ENCODE measurements at places on chromosomes 4 and X.
A peak's percentile ranks its signal among the peaks of the same experiment; 100 is the strongest.

DNA sequence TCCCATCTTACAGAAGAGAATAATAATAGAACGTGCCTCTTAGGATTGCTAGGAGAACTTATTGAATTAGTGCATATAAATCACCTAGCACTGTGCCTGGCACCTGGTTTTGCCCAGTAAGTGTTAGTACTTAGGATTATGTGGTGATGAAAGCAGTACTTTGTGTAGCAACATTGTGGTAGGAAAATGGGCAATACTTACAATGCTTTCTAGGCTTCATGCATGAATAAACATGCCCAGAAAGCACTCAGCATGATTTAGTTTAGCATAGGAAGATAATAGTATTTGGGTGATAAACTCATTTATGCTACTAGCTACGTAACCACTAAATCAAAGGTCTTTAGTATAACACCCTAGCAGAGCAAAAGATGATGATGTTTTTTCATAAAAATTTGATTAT lies 105.6 kb downstream of the NEUROG2 start:
- DNase-seq: no peak

- DNase-seq: no peak
Observed at GRCh38 chr4:110705440-110705782, 82.5 kb upstream of the PITX2 start.

DNA sequence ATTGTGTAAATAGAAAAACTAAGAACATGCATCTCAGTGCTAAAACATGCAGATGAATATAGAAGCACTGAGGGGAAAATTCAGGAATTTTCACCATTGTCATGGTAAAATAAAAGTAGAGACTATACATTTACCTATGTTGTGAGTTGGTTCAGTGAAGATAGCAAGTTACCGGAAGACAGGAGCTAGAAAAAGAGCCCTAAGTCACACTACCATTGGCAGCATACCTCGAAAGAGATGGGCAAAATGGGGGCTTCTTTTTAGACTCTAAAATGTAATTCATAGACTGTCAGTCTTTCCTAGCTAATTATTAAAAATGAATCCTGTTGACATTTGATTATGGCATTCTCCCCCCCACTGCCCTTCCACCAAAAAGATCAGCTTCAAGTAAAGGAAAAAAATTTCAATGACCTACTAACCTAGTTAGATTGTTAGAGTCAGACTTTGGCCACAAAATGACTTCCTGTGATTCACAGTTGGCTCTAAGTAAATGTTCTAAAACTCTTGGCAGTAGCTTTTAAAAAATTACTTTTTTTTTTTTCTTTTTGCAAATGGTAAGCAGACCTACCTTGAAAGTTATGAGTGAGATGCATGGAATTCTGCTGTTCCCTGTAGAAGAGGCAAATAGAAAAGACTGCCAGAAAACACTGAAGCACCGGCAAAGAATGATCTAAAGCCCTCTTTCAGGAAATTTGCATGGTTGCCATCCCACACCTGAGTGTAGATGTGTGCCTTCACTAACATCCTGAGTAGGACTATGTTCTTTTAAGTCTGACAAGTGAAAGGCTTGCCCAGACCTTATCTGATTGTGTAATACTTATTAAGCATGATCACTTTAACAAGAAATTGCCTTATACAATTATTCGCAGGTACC lies 26.4 kb upstream of the ARSJ start:
- DNase-seq: peak; percentile 85

DNA sequence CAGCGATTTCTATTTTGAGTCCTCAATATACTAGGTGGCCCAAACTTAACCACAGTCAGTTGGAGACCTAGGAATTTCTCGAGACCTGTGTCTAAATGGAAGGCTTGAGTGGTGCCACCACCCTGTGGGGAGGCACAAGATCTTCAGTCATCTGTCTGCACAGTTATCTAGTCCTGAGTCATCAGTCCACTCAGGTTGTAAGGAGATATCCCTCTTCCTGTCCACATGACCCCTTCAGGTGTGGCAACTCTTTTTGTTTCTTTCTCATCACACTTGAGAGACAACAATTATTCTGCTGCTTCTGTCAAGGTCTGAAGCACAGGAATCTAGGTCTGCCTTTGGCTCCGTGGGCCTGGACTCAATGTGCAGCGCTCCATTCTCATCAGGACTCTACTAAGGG lies 64.4 kb upstream of the IBSP start:
- no peak for DNase-seq

- DNase-seq: no peak
Observed at GRCh38 chr4:45640281-45640680, 483.6 kb downstream of the GABRG1 start.

- peak; percentile 84 for DNase-seq
Observed at GRCh38 chrX:38183596-38183995, 37.1 kb downstream of the SRPX start.

DNA sequence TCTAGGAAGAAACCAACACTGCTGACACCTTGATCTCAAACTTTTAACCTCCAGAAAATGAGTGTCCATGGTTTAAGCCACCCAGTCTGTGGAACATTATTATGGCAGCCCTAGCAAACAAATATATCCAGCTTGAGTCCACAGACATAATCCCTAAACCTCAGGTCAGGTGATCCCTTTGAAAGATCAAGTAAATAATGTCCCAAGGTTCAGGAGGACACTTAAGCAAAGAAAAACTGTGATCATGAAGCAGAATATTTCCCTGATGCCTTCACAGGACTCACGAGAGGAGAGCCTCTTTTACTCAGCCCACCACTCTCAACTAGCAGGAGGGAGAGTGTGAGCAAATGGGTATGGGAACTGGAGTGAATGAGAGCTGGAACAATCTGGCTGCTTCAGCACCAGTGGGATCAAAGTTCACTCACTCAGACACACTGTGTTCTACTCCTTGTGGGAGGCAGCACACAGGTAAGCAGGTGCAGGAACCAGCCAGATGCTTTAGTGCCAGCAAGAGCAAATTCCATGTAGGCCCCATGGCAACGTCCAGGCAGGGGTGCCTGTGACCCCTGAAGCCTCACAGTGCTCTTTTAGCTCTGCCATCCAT lies 608.4 kb downstream of the RAB28 start:
- no peak for DNase-seq

Data from muscle of leg (tissue), 16 donors.